SIG-M5 (cell line): ENCODE measurements at places on chromosomes 2 and 18.

GRCh38 chr2:27149570-27150405 is 984 bp downstream of the TCF23 start:
- DNase-seq: no peak

- DNase-seq: no peak
Measured at GRCh38 chr18:62881509-62882016, 166.2 kb downstream of the PHLPP1 start.

DNA sequence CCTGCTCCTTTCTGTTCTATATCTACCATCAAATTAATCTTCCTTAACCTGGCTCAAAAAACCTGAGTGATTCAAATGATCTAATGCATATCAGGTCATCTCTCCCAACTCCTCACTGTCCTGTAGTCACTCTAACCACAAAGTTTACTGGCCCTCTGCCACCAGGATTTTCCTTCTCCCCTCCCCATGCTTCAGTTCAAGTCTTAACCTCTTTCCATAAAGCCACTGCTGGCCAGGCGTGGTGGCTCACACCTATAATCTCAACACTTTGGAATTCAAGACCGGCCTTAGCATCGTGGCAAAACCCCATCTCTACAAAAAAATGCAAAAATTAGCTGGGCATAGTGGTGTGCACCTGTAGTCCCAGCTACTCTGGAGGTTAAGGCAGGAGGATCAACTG is 7.5 kb upstream of the SP3 start:
- no peak for DNase-seq

- no peak for DNase-seq
Measured at GRCh38 chr18:48796491-48797205, 154.1 kb downstream of the SMAD7 start.
